Hematopoietic multipotent progenitor cell treated with erythropoietin and hydrocortisone succinate and interleukin-3 and kit ligand, for 6 days (in vitro differentiated cells): ENCODE measurements at places on chromosomes 12 and 14.

GRCh38 chr12:92141591-92142121, 4.0 kb downstream of the BTG1 start:
- no peak for DNase-seq

GRCh38 chr12:5870183-5870582, 74.9 kb downstream of the ANO2 start:
- no peak for DNase-seq

GRCh38 chr12:111203446-111203845, 165.4 kb downstream of the PHETA1 start:
- DNase-seq: no peak

DNA sequence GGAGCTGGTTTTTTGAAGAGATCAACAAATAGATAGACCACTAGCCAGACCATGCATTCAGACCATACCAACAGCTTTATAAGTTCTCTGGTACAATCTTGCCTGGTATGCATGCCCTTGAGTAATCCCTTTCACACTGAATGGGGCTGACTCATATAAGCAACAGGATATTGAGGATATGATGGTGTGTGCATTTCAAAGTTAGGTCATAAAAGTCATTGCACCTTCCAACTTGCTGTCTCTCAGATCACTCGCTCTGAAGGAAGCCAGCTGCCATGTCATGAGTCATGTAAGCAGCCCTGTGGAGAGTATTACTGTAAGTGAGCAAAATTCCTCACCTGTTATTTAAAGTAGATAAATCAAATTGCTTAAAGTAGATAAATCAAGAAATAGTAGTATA, 45.0 kb upstream of the OR6J1 start:
- no peak for DNase-seq

- peak; percentile 46 for DNase-seq
Observed at GRCh38 chr12:55982319-55982936, 8.6 kb downstream of the RAB5B start.

DNA sequence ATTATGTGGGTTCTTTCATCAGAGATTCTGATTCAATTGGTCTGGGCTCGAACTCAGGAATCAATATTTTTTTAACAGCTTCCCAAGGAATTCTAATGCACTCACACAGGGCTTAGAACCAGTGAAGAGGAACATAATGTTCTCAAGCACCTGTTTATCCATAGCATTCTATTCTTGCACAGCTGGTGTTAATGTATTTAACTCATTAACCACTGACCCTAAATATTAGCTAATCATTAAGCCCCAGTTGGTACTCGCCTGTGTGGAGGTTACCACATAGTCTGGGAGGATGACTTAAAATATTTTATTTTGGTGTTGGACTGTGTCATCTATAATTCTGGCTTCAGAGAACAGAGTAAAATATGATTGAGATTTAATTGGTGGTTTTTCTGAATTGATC, 45.3 kb downstream of the LRP6 start:
- no peak for DNase-seq
